ENCODE measurements at places on chromosomes 2 and 18.

GRCh38 chr2:233012301-233012971, 620 bp downstream of the NGEF start:
- DNase-seq, result no peak

DNA sequence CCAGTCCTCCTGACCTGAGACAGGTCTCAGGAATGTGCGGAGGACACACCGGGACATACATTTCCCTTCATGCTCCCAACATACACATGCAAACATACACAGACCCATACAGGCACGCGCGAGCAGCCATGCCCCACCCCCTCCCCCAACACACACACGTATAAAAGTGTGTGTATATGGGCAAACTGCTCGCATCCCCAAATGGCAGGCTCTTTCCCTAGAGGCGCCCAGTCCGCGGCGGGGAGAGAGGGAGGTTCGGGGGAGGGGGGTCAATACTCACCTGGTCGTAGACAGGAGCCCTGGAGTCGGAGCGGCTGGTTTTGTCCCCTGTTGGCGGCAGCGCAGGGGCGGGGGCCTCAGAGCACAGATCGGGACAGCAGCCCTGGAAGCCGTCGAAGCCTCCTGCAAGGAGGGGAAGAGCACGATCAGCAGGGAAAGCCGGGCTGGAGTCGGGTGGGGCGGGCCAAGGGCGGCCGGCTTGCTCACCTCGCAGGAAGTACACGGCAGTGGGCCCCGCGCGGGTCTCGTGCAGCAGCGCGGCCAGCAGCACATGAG, 682 bp downstream of the DUSP2 start:
- DNase-seq, result peak; percentile 60

DNA sequence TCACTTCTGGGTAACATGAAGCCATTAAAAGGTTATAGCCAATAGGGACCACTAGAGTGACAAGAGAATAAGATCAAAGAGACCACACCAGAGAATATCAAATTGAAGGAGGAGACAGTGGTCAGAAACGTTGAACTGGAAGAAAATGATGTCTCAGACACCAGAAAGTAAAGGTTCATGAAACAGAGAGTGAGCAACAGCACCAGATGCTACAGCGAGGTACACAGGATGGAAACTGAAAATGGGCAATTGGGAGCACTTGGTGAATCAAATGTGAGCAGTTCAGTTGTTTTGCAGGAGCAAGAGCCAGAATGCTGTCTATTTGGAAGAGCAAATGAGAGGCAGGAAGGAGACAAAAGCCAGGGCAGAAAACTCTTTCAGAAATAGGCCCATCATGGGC, 162.6 kb downstream of the SS18 start:
- DNase-seq, result no peak

DNA sequence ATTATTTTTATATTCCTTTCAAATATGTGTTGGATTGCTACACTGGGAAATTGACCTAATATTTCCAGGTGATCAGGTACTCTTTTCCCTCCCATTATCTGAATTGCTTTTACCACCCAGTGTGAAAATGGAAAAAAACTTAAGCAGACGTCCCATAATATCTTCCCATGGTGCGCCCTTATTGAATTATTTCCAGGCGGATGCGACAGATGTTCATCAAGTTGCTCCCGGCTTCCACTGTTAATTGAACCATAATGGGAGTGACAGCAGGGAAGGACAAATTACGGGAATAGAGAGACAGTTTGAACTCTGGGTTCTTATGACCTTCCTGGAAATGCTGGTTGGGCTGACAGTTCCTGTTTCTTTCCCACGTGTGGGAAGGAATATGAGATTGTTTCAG, 93.3 kb downstream of the THSD7B start:
- DNase-seq, result no peak

- DNase-seq, result no peak
Measured at GRCh38 chr2:168359082-168359481, 97.0 kb upstream of the CERS6 start.

GRCh38 chr18:10481831-10482230, 27.4 kb downstream of the APCDD1 start:
- DNase-seq, result no peak

GRCh38 chr2:238143239-238143951, 4.9 kb downstream of the KLHL30 start:
- DNase-seq, result no peak

- no peak for DNase-seq
Measured at GRCh38 chr2:205723179-205723578, 40.9 kb downstream of the NRP2 start.

GRCh38 chr2:65522922-65523321, 90.5 kb upstream of the SPRED2 start:
- DNase-seq, result no peak

GRCh38 chr18:5237083-5237722, 40.1 kb upstream of the AKAIN1 start:
- no peak for DNase-seq

- no peak for DNase-seq
Measured at GRCh38 chr2:24047703-24048033, 477 bp upstream of the WDCP start.

GRCh38 chr2:39068299-39069135, 52.3 kb downstream of the SOS1 start:
- no peak for DNase-seq

DNA sequence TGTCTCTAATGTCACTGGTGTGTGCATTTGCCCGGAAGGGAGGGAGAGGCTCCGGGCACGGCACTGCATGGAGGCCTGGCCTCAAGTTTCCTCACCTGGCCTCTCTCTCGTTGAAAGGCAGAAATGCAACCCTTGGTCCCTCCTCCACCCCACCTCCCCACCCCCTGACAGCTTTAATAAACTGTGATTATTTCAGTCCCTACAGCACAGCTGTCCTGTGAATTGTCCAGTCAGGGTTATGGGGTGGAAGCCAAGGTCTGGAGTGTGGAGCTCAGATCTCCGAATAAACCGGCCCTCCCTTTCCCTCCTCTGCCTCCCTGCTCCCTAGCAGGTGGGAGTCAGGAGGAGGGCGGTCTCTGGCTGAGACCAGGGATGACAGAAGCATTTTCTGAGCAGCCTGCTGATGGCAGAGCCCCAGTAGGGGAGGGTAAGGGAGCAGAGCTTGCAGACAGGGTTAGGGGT, 199.2 kb upstream of the SMAD2 start:
- DNase-seq, result no peak

DNA sequence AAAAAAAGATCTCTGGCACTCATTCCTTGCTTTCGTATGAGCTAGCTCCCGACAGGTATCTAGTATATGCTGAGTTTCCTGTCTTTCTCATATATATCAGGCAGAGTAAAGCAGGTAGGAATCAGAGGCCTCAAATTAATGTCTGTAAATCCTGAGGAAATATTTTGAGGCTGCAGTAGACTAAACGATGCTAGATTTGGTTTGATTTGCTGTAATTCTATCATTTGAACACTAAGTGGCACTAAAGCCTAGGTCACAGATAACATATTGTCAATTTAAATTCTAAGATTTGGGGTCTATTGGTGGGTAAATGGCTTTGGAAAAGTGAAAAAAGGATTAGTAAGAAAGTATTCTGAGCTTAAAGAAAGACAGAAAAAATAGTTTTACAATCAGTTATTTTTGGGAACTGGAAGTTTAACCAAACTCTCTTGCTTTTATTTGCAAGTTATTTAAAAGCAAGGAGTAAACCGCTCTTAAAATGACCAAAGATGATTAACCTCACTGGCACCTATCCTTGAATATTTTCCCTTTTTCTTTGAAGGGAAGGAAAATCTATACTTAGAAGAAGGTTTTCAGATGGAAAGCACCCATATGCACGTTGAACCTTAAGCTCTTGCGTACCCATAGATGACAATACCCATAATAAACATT, 37.6 kb upstream of the SLC4A10 start:
- DNase-seq, result no peak

DNA sequence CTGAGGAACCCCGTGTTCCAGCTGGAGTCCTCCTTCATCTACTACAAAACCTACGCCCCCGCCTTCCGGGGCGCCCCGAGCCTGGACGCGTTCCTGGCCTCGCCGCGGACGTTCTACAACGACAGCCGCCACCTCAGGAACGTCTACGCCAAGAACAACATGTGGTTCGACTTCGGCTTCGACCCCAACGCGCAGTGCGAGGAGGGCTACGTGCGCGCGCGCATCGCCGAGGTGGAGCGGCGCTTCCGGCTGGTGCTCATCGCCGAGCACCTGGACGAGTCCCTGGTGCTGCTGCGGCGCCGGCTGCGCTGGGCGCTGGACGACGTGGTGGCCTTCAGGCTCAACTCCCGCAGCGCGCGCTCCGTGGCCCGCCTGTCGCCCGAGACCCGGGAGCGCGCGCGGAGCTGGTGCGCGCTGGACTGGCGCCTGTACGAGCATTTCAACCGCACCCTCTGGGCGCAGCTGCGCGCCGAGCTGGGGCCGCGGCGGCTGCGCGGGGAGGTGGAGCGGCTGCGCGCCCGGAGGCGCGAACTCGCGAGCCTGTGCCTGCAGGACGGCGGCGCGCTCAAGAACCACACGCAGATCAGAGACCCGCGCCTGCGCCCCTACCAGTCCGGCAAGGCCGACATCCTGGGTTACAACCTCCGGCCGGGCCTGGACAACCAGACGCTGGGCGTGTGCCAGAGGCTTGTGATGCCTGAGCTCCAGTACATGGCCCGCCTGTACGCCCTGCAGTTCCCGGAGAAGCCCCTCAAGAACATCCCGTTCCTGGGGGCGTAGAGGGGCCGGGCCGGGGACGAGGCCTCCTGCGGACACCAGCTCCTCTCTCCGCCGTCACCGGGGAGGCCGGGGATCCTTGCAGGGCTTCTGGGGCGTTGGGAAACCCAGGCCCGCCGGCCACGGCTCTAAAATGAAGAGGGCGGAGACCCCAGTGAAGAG, 5.3 kb upstream of the NEU4 start:
- DNase-seq, result peak; percentile 34

DNA sequence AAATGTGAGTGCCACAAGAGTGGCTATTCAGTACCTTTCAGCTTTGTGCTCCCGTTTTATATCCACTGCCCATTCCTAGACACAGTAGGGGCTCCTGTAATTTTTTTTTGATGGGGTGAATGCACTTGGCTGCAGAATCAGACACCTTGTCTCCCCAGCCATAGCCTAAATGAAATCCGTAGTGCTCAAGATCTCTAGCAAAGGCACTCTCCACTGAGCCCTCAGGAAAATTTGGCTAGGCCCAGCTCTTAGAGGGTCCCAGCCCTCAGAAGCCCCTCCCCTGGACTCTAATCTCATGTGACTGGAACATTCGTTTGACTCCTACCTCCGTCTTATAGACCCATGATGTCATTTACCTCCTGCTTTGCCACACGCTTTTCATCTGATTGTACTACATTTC, 323.9 kb downstream of the SMAD2 start:
- DNase-seq, result no peak

- DNase-seq, result no peak
Measured at GRCh38 chr2:216880509-216881184, 20.8 kb upstream of the TNP1 start.

- no peak for DNase-seq
Measured at GRCh38 chr2:9990736-9991135, 39.2 kb downstream of the GRHL1 start.

GRCh38 chr18:36294031-36294430, 3.5 kb upstream of the FHOD3 start:
- no peak for DNase-seq

DNA sequence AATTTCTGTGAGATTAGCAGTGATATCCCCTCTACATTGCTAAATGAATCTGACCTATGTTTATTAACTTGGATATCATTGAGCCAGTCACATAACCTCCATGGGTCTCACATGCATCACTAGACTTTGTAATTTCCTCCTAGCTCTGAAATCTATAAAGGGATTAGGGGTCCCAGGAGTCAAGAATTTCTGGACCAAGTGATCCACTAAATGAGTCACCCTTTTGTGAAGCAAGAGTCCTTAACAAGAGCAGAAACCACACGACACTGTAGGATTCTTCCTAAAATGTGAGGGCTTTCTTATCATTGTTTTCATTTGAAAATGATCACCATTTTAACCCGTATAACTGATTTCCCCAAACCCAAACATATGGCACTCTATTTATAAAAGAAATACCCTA, 90.3 kb downstream of the DHRS9 start:
- no peak for DNase-seq

DNA sequence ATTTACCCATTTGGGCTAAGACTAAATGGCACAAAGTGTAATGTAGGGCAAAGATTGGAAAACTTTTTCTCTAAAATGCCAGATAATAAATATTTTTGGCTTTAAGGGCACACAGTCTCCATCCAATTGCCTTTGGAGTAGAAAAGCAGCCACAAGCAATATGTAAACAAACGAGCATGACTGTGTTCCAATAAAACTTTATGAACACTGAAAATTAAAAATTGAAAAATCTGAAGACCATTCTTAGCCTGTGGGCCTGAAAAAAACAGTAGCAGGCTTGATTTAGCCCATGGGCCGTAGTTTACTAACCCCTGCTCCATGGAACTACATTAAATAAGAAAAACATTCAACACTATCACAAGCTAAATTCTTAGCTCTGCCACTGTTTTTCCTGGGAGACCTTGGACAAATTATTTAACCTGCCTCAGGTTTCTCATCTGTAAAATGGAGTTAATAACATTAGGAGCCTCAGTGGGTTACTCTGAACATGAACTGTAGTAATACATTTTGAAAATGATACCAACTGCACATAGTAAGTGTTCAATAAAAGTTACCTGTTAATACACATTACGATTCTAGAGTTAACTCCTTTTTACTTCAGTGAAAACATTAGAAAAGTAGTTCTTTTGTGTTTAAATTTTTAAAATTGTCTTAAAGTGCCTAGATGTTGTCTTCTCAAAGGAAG, 1.3 kb downstream of the IFIH1 start:
- DNase-seq, result no peak

All from stimulated activated CD4-positive, alpha-beta T cell treated with anti-CD3 and anti-CD28 coated beads, Interleukin-1b, Interleukin-23, amount 100 ng/mL, for 4 hours (primary cell).